ENCODE measurements at places on chromosomes 6 and 20. TPM values are rescaled to one million over a fixed set of nuclear protein-coding genes. Genes with fewer than 3 reads are reported as not detected.

GRCh38 chr6:119466226-119466625 is 116.7 kb upstream of the MAN1A1 start:
- no peak for DNase-seq

DNA sequence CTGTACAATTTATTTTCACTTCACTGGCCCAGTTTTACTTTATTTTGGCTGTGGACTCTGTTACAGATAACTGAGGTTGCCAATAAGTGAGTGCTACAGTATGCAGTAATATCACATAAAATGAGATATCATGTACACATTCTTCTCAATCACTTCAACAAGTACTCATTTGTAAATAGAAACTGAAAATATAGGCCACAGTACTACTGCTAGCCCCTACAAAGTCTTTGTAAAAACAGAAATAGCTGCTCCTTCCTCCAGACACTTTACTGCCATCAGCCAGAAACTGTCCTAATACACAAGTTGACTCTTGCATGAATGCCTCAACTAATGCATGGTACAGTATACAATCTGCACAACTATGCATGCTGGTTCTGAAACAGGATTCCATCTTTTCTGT is 9.2 kb downstream of the DTNBP1 start:
- no peak for DNase-seq

GRCh38 chr6:91534614-91535013 is 947.7 kb upstream of the MAP3K7 start:
- no peak for DNase-seq

DNA sequence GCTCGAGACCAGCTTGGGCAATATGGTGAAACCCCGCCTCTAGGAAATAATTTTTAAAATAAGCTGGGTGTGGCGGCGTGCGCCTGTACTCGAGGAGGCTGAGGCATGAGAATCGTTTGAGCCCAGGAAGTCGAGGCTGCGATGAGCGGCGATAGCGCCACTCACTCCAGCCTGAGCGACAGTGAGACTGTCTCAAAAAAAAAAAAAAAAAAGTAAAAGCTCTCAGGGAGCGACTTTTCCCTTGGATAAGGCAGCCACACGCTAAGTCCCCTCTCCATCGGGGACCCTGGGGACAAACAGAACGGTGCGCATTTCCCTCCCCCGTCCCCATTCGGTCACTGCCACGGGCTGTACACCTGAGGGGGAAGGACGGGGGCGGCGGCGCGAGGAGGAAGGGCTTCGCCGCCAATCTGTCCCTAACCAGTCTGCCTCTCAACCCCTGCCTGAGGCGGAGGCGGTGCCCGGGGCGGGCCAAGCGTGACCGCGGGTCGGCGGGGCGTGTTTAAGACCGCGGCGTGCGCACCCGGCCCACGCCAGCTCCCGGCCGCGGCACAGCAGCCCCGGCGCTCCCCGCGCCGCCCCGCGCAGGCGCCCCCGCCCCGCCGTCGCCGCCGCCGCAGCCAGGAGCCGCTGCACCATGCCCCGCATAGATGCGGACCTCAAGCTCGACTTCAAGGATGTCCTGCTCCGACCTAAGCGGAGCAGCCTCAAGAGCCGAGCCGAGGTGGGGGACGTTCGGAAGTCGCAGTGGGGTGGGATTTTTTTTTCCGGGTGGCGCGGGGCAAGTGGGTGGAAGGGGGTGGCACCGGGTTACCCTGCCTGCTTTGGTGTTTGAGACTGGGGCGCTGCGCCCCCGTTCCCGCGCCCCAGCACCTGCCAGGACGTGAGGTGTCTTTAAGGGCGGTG is at the start of gene GMPR:
Gene GMPR, plus strand, starts transcription at position 531 of the 906 bp plus-strand sequence. Its CDS starts 107 bp downstream, at position 638.
- DNase-seq: peak; percentile 89

HLA-DPB1 gene
- total RNA-seq: 44.7 TPM

- no peak for DNase-seq
Observed at GRCh38 chr6:169244684-169245383, 8.8 kb downstream of the THBS2 start.

PFDN4 gene
- total RNA-seq: 18.6 TPM
